Cortex of kidney (tissue), 1 donor: ENCODE measurements at places on chromosomes 12 and 14.

DNA sequence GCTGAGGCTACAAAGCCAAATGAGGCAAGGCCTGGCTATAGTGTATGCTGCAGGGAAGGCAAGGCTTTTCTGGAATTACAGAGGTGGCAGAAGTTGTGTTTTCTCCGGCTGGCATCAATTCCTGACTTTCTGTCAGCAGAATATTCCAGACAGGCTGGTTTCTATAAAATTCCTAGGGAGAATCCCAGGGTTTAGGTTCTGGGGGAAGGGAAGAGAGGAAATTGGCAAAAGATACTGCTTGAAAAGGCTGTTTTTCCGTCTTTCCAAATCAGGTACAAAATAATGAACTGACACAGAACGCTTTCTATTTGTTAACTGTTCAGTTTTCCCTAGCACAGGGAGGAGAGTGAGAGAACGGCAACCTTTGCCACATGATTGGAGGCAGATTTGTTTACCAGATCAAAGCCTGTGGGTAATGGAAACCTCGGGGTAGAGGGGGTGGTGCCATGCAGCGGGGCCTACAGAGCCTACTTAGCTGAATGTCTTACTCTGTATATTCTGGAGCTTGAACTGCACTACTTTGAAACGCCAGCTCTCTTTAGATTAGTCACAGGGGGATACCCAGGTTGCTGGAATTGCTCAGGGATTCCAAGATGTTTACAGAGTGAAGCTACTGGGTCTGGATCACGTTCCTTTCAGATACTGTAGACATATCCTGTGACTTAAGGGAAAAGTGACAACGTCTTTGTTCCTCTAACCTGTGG is 65.8 kb upstream of the DACT1 start:
- DNase-seq, result no peak

DNA sequence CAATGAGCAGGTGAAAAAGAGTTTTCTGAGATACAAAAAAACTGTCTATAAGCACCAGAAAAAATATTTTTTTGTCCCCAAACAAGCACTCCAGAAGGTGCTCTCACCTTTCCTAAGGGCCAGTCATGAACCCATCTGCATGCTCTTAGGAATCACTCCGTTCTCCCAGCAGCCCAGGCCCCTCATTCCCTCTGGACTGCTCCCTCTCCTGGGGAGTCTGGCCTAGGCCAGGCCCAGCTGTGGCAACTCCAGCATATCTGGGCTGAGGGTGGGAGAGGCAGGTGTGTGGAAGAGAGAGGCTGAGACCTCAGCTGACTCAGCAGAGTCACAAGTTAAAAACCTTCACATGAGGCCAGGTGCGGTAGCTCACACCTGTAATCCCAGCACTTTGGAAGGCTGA is 54.6 kb downstream of the TRAFD1 start:
- no peak for DNase-seq

DNA sequence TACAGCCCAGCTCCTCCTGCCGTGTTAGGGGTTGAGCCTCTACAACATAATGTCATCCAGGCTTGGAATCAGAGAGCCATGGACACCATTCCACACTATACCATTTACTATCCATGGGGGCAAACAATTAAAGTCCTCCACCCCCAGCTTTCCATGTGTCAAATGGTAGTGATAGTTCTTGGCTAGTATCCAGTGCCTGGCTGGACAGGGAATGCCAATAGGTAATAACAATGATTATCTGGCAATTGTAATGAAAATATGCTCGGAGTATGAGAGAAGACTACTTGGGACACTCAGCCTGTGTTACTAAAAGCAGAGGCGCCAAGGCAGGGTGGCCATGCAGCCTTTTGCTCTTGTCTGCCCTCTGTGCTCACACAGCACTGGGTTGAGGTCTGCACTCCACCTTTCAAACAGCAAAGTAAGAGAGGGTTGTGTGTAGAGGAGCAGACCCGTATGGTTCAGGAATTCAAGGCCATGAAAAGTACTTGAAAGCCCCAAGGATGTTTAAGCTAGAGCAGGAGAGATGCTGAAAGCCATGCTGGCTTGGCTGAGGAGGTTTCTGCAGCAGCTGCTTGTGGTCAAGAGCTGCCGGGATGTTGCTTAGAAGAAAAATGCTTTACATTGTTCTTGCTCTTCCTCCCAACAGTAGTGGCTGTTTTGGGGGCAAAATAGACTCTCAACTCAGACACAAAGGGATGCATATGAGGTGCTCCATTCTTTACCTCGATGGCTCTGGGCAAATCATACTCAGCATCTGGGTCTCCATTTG is 10.6 kb downstream of the SERPINA3 start:
- DNase-seq, result no peak

DNA sequence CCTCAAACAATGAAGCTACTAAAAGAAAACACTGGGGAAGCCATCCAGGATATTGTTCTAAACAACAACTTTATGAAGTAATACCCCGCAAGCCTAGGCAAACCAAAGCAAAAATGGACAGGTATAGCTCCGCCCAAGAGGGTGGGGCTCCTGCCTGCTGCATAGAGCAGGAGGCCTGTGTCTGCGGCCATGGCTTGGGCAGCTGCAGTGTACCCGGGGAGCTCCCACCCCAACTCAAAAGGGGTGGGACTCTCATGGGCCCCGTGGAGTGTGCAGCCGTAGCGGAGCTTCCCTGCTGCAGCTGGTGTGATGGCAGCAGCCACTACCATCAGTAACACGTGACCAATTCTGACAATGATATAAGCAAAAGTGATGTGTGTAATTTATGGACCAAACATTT is 264.2 kb upstream of the KITLG start:
- no peak for DNase-seq

DNA sequence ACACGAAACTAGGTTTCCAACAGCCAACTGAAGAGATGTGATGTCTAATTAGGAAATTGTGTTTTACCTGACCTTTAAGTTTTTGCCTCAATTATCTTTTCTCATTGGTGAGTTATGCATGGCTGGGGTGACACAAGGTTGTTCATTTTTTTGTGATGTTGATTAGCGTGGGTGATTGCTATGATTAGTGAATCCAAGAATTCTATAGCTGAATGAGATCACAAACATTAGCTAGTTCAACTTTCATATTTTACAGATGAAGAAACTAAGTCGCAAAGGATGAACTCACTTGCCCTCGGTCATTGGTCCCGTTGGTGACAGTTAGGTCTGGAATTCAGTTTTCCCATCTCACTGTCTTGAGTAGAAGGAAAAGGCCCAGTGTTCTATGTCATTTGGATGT is 32.6 kb upstream of the LMNTD1 start:
- DNase-seq, result no peak

DNA sequence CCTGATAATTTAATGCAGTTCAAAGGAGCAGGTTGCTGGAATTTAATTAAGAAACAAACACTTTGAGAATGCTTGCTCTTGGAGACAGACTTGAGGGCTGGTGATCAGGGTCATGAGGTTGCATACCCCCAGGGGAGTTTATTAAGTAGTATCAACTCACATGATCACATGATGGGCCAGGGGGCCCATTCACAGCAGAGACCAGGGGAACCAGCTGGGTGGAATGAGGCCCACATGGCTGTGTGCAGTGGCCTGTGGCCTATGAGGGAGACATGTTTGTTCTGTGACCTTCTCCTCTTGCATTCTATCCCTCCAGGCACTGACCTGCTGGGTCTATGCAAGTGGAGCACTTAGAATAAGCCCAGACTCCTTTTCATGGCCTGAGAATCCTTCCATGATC is 266.6 kb upstream of the PWP1 start:
- no peak for DNase-seq

- DNase-seq, result no peak
Measured at GRCh38 chr12:262113-262512, 523 bp downstream of the SLC6A13 start.

DNA sequence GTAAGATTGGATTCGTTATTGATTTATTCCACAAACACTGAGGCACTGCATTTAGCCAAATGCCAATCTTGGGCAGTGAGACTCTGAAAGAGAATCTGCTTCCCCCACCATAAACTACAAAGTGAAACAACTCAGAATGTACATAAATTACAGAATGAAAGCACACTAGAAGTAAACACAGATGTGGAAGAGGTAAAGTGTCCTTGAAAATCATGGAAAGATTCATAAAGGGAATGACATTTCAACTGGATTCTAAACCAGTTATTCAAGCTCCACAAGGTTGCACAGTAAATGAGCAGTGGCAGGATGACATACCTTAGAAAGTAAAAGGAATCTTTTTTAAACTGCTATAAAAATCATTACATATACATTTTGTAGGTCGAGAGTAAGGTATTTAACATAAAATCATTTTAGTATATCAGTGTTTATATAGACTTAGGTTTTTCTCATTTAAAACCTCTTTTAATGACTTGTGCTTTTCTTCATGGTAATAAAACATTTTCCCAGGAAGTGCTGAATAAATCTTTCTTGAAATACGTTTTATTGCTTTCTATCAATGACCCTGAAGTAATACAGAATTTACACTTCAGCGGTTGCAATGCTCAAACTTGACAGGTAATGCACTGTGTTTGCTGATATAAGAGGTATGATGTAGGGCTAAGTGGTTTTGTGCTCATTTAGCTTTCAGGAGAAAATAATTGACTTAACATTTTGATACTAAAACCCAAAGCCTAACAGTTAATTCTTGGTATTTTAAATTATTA is 270.6 kb downstream of the NAV3 start:
- no peak for DNase-seq

DNA sequence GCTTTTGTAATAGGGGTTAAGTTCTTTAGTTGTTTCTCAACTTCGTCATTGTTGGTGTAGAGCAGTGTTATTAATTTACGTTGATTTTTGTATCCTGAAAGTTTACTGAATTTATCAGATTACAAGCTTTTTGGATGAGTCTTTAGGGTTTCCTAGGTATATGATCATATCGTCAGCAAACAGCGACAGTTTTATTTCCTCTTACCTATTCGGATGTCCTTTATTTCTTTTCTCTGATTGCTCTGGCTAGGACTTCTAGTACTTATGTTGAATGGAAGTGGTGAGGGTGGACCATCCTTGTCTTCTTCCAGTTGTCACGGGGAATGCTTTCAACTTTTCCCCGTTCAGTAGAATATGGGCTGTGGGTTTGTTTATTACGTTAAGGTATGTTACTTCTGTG is 37.8 kb downstream of the AEBP2 start:
- no peak for DNase-seq

DNA sequence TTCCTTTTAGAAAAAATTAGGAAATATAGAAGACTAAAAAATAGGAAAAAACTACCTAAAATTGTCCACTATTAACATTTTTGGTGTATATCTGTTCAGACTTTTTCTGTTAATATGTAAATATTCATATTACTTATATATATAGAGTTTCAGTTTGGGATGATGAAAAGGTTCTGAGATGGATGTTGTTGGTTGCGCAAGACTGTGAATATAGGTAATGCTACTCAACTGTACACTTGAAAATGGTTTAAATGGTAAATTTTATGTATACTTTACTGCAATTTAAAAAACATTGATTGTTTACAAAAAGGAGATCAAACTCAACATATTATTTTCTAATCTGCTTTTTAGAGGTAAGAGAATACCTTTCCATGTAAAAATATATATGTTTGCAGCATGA is 200.9 kb downstream of the RAD51B start:
- DNase-seq, result no peak

DNA sequence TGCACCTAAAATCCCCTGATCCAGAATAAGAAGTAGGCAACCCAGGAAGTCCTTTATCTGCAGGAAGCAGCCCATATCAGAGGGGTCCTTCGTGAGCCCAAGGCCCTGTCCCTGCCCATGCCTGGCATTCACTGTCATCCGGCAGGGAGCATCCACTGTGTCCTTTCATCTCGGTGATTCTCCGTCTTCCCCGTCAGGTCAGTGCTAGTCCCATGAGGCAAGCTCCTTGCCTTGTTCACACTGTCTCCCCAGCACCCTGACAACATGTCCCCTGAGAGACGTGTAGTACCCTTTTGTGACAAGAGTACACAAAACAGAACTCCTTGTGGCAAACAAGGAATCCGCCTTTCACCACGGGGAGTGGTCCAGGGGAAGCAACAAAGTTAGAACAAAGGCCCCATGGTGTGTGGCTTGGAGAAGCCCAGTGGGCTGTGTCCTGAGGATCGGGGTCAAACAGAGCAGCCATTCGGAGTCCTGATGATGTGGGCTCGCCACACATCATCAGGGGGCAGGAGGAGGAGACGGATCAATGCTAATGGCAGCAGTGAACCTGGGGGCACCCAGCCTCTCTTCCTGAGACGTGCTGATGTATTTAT is 112.1 kb downstream of the DICER1 start:
- no peak for DNase-seq

GRCh38 chr12:106170285-106170684 is 31.5 kb upstream of the NUAK1 start:
- no peak for DNase-seq

GRCh38 chr14:100329233-100330006 is 6.3 kb downstream of the SLC25A47 start:
- no peak for DNase-seq

DNA sequence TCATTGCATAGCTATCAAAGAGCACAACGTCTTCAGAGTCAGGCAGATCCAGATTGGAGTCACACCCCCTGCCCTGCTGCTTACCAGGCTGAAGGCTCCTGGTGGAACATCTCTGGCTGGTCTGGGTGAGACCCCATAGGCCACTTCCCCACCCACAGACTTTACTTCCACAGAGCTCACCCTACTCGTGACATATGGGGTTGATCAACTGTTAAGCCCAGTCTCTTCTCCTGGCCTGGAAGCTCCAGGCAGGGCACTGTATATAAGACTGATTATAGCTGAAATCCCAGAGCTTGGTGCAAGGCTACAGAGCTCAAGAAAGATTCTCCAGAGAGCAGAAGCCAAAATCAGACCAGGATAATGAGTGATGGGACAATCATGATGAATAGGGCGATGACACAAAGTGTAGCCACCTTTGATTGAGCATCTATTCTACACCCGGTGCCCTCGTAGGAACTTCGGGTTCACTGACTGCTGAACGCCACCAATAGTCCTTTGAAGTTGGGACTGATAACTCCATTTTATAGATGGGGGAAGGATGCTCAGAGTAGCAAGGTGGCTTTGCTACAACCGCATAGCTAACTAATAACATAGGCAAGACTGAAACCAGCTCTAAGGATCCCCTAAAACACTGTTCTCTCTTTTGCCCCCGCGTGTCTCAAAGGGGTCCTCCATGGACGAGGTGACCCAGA is 287.8 kb downstream of the BCL11B start:
- no peak for DNase-seq
